ENCODE measurements at places on chromosomes 6 and 20.

DNA sequence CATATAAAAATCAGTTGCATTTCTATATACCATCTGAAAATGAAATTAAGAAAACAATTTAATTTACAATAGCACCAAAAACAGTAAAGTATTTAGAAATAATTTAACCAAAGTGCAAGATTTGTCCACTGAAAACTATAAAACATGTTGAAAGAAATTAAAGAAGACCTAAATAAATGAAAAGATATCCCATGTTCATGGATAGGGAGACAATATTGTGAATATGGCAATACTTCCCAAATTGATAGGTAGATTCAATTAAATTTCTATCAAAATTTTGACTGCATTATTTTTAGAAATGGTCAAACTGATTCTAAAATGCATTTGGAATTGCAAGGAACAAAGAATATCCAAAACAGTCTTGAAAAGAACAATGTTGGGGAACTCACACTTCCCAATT is 17.6 kb upstream of the POU3F2 start:
- DNase-seq = no peak

- peak; percentile 80 for DNase-seq
Measured at GRCh38 chr20:44704551-44704971, 10.6 kb upstream of the CCN5 start.

- no peak for DNase-seq
Measured at GRCh38 chr20:38961530-38962043, 557 bp upstream of the DHX35 start.

GRCh38 chr6:92690997-92691599 is 728.3 kb downstream of the EPHA7 start:
- DNase-seq = no peak

DNA sequence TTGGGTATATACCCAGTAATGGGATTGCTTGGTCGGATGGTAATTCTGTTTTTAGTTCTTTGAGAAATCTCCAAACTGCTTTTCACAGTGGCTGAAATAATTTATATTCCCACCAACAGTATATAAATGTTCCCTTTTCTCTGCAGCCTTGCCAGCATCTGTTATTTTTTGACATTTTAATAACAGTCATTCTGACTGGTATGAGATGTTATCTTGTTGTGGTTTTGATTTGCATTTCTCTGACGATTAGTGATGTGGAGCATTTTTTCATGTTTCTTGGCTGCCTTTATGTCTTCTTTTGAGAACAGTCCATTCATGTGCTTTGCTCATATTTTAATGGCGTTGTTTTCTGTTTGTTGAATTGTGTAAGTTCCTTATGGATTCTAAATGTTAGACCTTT is 641.6 kb downstream of the HACE1 start:
- no peak for DNase-seq

- DNase-seq = no peak
Measured at GRCh38 chr6:163293286-163293685, 121.2 kb upstream of the QKI start.

GRCh38 chr20:61306937-61307475 is 54.9 kb downstream of the CDH4 start:
- DNase-seq = no peak

DNA sequence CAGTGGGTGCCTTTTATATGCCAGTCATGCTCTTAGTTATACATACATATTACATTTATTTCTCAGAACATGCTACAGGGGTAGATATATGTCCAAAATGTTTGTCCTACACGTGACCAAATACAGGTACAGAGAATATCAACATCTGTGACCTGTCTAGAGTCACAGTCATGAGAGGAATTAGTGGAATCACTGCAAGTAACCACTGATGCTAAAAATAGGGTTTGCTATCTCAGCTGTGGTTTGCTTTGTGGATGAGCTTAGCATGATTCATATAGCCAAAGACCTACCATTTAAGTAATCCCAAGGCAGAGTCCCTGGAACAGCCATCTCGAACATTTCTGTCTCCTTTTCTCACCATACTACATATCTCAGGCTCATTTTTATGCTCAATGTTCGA is 32.3 kb downstream of the GSTA3 start:
- DNase-seq = peak; percentile 16

GRCh38 chr20:57076152-57076652 is 190.2 kb downstream of the BMP7 start:
- no peak for DNase-seq

- no peak for DNase-seq
Measured at GRCh38 chr6:94668876-94669275, 908.5 kb upstream of the MANEA start.

DNA sequence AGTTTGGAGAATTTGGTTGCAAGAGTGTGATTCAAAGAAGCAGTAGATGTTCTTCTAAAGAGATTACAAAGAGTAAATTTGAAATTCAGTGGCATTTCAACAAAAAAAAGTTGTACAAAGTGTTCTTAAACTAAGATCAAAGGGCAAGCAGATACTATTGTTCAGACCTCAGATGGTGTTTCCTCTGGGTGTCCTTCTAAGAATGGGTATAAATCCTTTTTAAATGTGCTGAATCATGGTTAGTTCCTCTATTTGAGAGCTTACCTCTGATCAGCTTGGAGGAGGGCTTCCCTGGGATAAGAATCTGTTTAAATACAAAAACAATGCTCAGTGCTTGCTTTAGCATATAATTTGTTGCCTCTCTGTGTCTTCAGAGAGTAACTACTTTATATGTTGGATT is 6.3 kb downstream of the BMP6 start:
- no peak for DNase-seq

GRCh38 chr20:14207591-14207990 is 129.8 kb downstream of the FLRT3 start:
- no peak for DNase-seq

DNA sequence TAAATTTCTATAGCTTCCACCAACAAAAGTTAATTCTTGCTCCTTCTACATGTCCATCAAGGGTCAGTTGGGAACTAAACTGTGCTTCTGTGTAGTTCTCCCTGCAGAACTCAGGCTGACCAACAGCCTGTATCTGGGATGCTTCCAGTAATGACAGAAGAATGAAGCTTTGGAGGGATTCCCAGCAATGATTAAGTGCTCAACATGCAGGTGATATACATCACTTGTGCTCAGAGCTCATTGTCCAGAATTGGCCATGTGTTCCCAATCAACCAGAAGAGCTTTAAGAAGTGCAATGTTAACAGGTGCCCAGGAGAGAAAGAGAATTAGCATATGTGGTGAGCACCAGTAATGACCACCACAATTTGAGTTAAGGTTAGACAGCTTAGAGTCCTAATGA is 37.4 kb upstream of the SNRPB2 start:
- no peak for DNase-seq

- no peak for DNase-seq
Measured at GRCh38 chr20:7930343-7930742, 9.9 kb downstream of the HAO1 start.

GRCh38 chr6:105677671-105678475 is 275.0 kb upstream of the PREP start:
- no peak for DNase-seq

- no peak for DNase-seq
Measured at GRCh38 chr6:158752613-158753012, 66.6 kb downstream of the EZR start.

DNA sequence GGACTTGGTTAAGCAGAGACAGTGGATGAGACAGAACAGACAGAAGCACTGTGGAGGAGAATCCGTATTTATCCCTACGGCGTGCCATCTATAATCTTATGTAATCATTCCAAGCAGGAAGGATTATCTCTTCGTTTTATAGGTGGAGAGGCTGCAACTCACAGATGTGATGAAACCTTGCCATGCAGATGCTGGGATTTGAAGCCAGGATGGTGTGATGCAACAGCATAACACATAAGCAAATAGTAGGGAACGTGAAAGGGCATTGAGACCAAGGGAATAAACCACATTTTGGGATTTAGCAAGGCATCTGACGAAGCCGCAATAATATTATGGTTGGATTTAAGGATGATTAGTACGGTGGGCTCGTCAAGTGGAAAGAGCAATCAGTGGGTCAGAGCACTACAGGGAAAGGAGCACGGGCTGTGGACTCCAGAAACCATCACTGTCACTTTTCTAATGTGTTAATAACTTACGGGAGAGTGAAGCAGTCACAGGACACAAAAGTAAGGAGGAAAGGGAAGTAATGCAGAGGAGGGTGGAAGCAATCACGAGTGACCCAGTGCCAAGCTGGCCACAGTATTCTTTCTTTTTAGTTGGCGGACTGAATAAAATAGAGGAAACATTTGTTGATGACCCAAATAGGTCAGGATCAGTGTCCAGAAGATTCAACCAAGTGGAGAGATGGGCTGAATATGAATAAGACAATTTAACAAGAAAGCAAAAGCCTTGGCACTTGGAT is 119.6 kb upstream of the EDN1 start:
- DNase-seq = peak; percentile 32

Data from AG09319 (cell line).